ENCODE measurements at places on chromosomes 6 and 20.
A peak's percentile ranks its signal among the peaks of the same experiment; 100 is the strongest.

DNA sequence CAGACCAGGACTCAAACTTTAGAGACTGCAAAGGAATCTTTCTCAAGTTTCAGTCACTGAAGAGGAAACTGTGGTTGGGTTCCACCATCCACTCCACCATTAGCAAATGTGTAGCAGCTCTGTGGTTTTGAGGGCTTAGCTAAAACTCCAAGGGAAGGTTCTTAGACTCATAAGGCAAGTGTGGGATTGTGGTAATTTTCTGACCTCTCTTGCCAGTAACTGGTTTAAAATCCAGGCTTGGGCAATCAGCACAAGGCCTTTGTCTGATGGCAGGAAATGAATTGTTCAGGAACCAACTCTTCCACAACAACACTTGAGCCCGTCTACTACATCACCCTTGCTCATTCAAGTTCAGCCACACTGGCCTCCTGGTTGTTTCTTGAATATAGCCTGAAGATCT is 68.6 kb upstream of the FBXL4 start:
- H3K4me1 ChIP-seq = no peaks in the 10 kb centered on the region
- no peak overlapping the region for H3K27ac ChIP-seq
- DNase-seq = no peak
- no peak overlapping the region for H3K4me3 ChIP-seq

DNA sequence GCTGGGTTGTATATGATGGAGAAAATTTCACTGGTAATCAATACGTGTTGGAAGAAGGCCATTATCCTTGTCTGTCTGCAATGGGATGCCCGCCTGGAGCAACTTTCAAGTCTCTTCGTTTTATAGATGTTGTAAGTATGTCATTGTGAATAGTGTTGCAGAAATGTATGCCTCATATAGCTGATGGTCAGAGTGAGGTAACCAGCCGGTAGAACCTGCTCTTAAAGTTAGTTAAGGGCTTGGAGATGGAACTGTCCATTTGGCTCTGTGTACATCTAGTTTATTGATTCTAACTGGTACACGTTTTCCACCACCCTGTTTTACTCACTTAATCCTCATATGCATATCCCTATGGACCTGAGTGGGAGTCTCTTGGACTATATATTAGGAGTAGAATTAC is 73.5 kb downstream of the RTN4IP1 start:
- peaks cover 7% of the 10 kb centered on the region for H3K4me1 ChIP-seq
- H3K27ac ChIP-seq = no peak overlapping the region
- no peak for DNase-seq
- H3K4me3 ChIP-seq = no peak overlapping the region

GRCh38 chr6:48714250-48714649 is 603.3 kb upstream of the PTCHD4 start:
- no peaks in the 10 kb centered on the region for H3K4me1 ChIP-seq
- H3K27me3 ChIP-seq = no peaks in the 10 kb centered on the region
- H3K27ac ChIP-seq = no peak overlapping the region
- no peak overlapping the region for H3K4me3 ChIP-seq

GRCh38 chr6:166202321-166202733 is 34.7 kb upstream of the TBXT start:
- DNase-seq = no peak
- H3K4me3 ChIP-seq = no peak overlapping the region
- no peaks in the 10 kb centered on the region for H3K36me3 ChIP-seq
- no peak overlapping the region for H3K27ac ChIP-seq

- H3K4me3 ChIP-seq = no peak overlapping the region
- peaks cover 18% of the 10 kb centered on the region for H3K4me1 ChIP-seq
- H3K27ac ChIP-seq = peak overlapping the region; percentile 91
Measured at GRCh38 chr6:130775411-130776012, 51.7 kb upstream of the SMLR1 start.

- H3K27ac ChIP-seq = peak overlapping the region; percentile 86
- peaks cover 56% of the 10 kb centered on the region for H3K4me1 ChIP-seq
- DNase-seq = peak; percentile 42
- peak overlapping the region; percentile 77 for H3K4me3 ChIP-seq
- no peaks in the 10 kb centered on the region for H3K27me3 ChIP-seq
Measured at GRCh38 chr20:23415959-23416583, 5.2 kb downstream of the NAPB start.

- peaks cover 42% of the 10 kb centered on the region for H3K36me3 ChIP-seq
- peak overlapping the region; percentile 100 for H3K4me3 ChIP-seq
- H3K27me3 ChIP-seq = peaks cover 26% of the 10 kb centered on the region
Measured at GRCh38 chr6:45419571-45420082, 41.9 kb upstream of the SUPT3H start.

DNA sequence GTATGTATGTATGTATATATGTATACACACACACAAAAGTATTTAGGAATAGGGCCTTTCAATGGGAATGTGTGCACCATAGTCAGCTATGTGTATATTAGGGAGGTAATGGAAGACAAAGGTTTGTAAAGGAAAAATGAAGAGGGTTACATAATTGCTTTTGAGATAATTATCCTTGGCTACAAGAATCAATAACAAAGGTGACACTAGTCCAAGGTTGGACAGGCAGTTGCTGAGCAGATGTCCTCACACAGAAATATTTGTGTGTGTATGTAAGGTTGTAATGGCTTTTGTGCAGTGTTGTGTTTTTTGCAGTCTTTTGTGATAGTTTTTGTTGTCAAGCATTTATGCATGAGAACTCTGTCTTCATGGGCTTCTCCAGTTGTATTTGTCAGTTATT is 157.9 kb upstream of the MARCKS start:
- H3K4me1 ChIP-seq = no peaks in the 10 kb centered on the region
- H3K36me3 ChIP-seq = no peaks in the 10 kb centered on the region

DNA sequence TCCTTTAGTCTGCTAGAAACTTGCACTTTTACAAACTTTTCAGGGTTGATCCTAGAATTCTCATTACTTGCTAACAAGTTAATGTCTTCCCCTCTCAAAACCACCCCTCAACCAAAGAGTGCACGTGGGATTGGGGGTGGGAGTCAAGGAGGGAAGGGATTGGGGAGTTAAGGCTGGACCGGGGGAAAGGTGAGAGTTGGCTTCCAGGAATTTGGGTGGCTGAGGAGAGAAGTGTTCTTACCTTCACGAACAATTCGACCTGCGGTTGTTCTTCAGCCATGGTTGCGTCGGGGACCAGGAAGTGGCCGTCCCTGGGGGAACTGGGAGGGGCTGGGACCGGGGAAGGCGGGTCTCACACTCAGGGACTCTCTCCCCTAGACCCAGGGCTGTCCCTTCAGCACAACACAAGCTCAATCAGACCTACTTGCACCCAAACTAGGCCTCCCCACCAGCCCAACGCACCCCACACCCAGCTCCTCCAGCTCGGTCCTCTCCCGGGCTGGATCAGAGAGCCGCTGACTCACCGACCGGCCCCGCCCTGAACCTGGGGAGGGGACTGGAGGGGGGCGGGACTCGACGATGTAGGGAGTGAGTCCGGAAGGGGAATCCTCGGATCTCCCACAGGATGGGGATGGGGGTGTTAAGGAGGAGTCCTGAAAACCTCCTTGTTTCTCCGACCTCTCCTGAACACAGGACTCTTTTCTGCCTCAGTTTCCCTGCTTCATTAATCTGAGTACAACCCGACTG is at the start of gene CLIC1:
CLIC1 (minus strand) TSS at position 510 of the 747 bp plus-strand sequence; CDS start at position 280, 230 bp downstream.
- H3K4me1 ChIP-seq = peaks cover 76% of the 10 kb centered on the region
- peaks cover 72% of the 10 kb centered on the region for H3K36me3 ChIP-seq
- no peaks in the 10 kb centered on the region for H3K27me3 ChIP-seq

DNA sequence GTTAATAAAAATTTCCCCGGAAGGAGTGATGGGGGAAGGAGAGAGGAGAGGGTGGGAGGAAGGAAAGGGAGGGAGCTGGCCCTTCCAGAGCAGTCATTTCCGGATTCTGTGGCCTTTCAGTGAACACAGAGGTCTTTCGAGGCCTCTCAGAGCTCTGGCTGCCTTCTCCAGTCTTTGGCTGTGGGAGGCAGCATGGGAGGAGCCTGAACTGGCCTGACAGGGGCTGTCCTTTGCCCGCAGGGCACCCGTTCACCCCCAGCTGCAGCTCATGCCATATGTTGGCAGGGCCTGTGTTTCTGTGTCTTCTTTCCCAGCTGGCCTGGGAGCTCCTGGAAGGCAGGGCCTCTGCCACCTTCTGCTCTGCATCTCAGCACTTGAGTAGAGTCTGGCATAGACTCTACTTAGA is 95.5 kb downstream of the PPP1R14C start:
- H3K4me1 ChIP-seq = peaks cover 18% of the 10 kb centered on the region
- DNase-seq = no peak

GRCh38 chr6:38701551-38701950 is 1.4 kb downstream of the GLO1 start:
- H3K36me3 ChIP-seq = peaks cover 17% of the 10 kb centered on the region
- H3K4me1 ChIP-seq = peaks cover 29% of the 10 kb centered on the region
- H3K27ac ChIP-seq = peak overlapping the region; percentile 95
- DNase-seq = no peak

DNA sequence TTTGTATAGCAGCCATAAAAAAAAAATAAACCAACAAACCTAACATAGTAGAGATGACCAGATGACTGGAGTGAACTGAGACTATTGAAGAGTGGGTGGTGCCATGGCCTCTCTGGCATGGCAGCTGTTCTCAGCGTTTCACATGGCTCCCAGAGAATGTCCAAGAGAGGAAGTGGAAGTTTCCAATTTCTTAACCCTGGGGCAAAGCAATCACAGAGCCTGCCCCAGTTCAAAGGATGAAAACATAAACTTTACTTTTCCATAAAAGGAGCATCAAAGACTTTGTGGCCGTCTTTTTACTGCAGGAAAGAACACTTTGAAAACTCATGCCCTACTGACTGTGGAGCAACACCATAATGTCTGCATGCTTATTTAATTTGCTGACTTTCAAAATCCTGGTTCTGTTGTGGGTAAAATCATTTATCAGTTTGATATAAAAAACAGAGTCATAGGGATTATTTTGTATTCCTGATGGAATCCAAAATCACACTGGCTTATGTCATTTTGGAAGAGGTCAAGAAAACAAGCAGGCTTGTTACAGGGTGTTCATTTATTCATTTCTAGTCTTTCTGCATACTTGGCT is 165.4 kb downstream of the SLC35B3 start:
- no peak for DNase-seq
- no peak overlapping the region for H3K4me3 ChIP-seq
- H3K36me3 ChIP-seq = no peaks in the 10 kb centered on the region
- H3K27me3 ChIP-seq = peaks cover 25% of the 10 kb centered on the region

DNA sequence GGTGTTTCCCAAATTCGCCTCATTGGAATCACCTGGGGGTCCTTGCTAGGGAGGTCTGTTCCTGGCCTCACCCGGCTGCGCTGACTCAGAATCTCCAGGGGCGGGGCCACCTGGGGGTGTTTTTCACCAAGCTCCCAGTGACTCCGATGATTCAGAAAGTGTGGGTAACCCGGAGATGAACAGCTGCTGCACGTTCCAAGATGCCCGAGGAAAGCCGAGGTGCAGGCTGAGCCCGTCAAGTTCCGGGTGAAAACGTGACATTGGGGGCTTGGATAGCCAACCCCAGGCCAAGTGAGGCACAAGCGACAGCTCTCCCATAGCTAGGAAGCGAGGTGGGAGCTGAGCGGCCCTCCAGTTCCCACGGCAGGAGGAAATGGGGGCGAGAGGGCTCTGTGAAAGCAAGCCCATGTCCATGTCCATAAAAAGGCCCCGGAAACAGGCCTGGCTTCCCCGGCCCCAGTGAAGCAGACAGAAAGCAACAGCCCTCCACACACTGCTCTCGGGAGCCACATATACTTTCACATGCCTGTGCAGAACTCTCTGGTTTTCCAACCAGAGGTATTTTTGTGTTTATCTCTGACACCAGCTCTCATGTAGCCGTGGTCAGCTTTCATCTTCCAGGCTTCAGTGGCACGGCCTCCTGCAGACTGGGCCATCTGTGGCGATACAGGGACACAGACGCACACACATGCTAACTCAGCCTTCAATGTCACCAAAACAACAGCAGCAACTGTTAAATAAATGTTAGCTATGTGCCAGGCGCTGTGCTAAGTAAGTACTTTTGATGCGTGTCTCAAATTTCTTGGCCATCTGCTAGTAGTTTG is 90.7 kb upstream of the CCDC28A start:
- DNase-seq = no peak
- H3K4me3 ChIP-seq = no peak overlapping the region
- no peaks in the 10 kb centered on the region for H3K36me3 ChIP-seq
- no peaks in the 10 kb centered on the region for H3K4me1 ChIP-seq
- H3K27me3 ChIP-seq = peaks cover 7% of the 10 kb centered on the region

GRCh38 chr20:55258559-55258958 is 746.8 kb downstream of the CBLN4 start:
- no peak overlapping the region for H3K4me3 ChIP-seq
- DNase-seq = no peak
- H3K27ac ChIP-seq = no peak overlapping the region
- H3K36me3 ChIP-seq = no peaks in the 10 kb centered on the region
- H3K27me3 ChIP-seq = no peaks in the 10 kb centered on the region

- no peak for DNase-seq
- H3K36me3 ChIP-seq = no peaks in the 10 kb centered on the region
- H3K4me3 ChIP-seq = no peak overlapping the region
- no peak overlapping the region for H3K27ac ChIP-seq
- peaks cover 72% of the 10 kb centered on the region for H3K27me3 ChIP-seq
Measured at GRCh38 chr6:14010275-14010674, 85.5 kb downstream of the RNF182 start.

DNA sequence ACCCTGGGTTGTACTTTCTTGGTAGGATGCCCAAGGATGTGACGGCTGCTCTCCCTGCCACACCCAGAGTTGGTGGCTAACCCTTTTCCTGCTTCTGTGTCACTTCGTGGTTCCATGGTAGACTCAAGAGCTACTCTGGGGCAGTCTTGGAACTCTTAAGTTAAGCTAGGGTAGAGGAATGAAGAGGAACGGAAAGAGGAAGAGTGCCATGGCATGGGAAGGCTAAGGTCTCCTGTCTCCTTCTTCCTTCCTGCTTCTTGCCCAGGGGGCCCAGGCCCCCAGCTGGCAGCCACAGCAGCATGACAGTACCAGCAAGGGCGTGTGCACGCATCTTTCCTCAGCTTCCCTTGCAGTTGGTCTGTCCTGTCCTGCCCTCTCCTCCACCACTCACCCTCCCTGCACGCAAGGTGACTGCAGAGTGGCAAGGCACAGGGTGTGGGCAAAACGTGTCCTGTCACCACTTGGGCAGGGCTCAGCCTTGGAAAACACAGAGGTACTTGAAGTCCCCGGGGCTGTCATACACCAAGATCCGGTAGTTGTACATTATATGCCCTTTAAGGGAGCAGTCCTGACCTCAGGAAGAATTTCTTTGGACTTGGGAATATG is 39.8 kb upstream of the TGM3 start:
- H3K4me1 ChIP-seq = peaks cover 3% of the 10 kb centered on the region
- no peak overlapping the region for H3K4me3 ChIP-seq
- H3K27me3 ChIP-seq = peaks cover 37% of the 10 kb centered on the region
- DNase-seq = no peak
- no peak overlapping the region for H3K27ac ChIP-seq
- peaks cover 3% of the 10 kb centered on the region for H3K36me3 ChIP-seq

DNA sequence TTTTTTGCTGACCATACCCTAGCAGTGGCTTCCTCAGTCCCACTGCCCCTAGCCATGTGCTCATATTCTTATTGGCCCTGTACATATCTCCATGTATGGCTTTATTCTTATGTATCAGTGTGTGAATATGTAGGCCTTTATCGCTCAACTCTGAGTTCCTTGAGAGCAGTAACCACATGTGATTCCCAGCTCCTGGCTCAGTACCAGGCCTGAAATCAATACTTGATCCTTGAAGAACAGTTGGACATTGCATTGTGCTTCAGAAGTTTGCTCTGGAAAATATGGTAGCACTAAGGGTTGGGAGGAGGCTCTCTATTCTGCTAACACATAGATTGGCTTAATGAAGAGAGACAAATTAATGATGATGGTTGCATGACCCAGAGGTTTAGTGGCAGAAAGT is 118.8 kb upstream of the FERMT1 start:
- no peaks in the 10 kb centered on the region for H3K4me1 ChIP-seq
- no peak overlapping the region for H3K27ac ChIP-seq
- DNase-seq = no peak
- H3K27me3 ChIP-seq = no peaks in the 10 kb centered on the region

GRCh38 chr6:148868901-148869300 is 122.1 kb downstream of the UST start:
- H3K27ac ChIP-seq = peak overlapping the region; percentile 49
- H3K4me3 ChIP-seq = no peak overlapping the region
- H3K36me3 ChIP-seq = no peaks in the 10 kb centered on the region
- H3K27me3 ChIP-seq = no peaks in the 10 kb centered on the region

All from effector memory CD8-positive, alpha-beta T cell (primary cell).